ENCODE measurements at places on chromosomes 6 and 20.
A peak's percentile ranks its signal among the peaks of the same experiment; 100 is the strongest.

DNA sequence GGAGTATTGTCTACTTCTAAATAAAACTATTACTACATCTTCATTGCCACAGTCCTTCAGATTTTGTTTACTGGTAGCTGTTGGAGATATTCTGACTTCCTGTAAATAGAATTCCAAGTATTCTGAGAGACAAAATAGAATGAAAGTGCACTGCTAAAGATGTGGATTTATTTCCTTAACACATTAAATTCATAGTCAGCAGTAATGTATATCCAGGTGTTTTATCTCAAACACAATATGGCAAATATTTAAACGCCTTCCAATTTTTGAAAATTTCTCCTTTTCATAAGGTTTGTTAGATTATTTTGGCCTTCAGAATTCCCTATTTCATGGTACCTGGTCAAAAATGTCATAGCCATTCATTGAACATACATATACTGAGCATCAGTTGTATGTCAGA lies 84.3 kb upstream of the MEI4 start:
- no peak for DNase-seq

- no peak for DNase-seq
Observed at GRCh38 chr6:150880336-150880735, 14.8 kb downstream of the MTHFD1L start.

DNA sequence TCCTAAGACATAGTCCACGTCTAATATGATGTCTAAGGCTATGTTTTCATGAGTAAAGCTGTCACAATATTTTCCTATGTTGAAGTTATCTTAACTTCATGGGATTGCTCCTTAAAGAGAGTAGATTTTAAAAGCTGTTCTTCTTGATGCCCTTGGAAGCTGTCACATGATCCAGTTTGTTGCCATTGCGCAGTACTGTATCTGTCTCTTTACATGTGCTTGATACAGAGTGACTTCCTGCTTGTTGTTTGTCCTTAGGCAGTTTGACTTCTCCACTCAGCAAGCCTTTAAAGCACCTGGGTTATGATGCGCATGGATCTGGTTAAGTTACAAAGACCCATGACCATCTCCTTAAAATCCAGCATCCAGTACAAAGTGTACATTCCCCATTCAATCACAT lies 85.4 kb downstream of the CDYL start:
- DNase-seq: no peak

DNA sequence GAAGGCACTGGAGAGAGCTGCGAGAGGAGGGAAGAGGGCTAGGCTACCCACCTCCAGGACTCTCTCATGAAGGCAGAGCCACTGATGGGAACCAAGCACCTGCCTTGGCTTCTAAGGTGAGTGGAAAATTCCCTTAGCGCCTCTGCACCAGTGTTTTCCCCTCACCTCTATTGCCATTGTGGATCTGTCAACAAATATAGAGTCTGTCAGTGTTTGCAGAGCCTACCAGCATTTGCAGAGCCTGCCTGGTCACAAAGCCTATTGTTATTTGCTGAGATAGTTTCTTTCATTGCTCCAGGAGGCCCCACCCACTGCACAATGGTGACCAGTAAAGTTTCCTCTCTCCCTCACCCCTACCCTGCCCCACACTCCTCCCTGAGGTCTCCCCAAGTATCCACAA lies 141.9 kb downstream of the MRPL14 start:
- peak; percentile 23 for DNase-seq

DNA sequence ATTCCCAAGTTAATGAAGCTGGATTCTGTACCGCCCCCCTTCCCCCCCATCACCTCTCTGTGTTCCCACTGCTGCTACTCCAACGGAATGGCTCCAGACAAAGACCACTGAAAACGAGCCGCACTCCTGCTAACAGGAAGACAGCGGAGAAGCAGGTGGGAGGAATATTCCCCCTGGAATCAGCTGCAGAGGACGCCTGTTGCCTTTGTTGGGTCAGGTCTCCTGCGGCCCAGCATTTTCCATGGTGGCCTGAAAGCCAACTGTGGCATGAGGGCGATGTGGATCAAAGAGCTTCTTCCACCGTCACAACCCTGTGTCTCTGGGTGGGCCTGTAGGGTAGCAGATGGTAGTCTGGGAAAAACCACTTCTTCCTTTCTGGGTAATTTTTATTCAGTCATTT lies 16.8 kb downstream of the AAR2 start:
- DNase-seq: peak; percentile 17

DNA sequence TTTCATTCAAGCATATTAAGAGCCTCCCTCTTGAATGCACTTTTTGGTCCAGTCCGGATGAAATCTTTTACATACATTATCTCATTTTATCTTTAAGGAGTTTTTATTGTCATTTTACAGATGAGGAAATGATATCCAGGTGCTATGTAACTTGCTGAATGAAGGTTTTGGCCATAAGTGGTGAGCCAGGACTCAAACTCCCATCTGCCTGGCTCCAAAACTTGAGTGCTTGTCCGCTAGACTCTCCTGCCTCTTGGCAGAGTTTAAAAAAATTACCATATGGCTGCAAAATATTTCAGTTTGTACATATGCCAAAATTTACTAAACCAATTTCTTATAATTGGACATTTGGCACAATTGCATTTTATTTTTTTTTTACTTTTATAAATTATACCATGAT lies 12.2 kb downstream of the PDRG1 start:
- DNase-seq: no peak

DNA sequence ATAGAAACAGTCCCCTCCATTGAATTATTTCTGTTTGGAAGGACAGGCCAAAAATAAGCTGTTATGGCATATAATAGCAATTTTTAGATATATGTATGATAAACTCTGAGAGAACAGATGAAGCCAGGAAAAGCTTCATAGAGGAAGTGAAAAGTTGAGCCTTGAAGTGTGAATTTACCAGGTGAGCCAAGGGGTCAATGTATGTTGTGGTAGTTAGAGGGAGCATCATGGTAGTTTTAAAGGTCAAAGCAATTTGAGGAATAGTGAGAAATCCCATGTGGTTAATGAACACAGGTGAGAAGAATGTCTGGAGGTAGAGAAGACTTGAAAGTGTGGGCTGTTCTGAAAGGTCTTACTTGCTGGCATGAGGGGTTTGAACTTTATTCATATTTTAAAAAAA lies 47.0 kb downstream of the COL19A1 start:
- no peak for DNase-seq

DNA sequence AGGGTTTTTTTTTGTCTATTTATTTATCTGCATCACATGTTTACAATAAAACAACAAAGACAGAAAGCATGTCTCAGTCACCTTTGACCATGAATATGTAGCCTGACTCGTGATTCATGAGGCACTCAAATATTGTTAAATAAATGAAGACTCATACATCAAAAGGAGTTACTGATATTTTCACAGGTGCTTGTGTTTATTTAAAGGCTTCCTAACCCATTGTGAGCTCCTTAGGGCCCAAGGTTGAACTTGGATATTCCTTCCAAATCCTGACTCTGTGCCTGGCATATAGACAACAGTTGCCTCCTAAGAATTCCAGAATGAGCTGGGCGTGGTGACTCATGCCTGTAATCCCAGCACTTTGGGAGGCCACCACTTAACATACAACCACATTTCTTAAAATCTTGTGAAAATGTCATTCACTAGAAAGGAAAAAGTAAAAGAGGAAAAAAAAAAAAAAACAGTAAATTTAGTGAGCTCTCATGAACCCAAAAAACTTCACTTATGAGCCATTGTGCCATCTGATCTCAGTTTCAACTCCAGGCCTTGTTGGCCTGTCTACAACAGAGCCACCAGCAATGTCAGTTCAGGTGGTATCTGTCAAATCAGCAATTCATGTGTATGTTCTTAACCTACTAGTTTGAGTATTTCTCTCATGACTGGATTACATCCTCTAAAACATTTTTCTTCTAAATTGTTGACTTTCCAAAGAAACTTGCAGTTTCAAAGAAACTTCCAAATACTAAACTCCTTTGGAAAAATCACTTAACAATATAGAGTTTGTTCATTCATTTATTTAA lies 162.7 kb upstream of the MARCKS start:
- DNase-seq: no peak

- DNase-seq: no peak
Observed at GRCh38 chr6:15065261-15065989, 180.4 kb upstream of the JARID2 start.

Data from H7 (cell line).